CD4-positive, alpha-beta T cell treated with Interleukin-4 for 4 hours (primary cell): ENCODE measurements at places on chromosomes 2 and 18.

GRCh38 chr2:177393203-177393755 is 706 bp downstream of the AGPS start:
- peak; percentile 7 for DNase-seq

DNA sequence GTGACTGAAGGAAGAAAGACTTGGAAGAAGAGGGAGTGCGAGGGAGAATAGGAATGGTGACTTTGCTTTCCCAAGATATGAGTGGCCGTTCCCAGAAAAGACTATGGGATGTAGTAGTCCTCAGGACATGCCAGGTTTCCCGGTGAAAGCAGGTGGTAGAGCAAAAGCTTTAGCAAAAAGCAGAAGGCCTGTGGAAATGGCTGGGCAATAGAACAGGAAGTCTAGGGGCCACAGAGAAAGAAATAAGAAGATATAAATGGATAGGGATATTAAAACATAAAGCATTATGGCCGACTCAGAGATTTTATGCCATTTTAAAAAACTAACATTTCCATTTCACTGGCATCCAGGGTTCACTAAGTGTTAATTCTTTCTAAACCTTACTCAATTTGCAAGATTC is 1.2 kb upstream of the SERPINB13 start:
- no peak for DNase-seq

DNA sequence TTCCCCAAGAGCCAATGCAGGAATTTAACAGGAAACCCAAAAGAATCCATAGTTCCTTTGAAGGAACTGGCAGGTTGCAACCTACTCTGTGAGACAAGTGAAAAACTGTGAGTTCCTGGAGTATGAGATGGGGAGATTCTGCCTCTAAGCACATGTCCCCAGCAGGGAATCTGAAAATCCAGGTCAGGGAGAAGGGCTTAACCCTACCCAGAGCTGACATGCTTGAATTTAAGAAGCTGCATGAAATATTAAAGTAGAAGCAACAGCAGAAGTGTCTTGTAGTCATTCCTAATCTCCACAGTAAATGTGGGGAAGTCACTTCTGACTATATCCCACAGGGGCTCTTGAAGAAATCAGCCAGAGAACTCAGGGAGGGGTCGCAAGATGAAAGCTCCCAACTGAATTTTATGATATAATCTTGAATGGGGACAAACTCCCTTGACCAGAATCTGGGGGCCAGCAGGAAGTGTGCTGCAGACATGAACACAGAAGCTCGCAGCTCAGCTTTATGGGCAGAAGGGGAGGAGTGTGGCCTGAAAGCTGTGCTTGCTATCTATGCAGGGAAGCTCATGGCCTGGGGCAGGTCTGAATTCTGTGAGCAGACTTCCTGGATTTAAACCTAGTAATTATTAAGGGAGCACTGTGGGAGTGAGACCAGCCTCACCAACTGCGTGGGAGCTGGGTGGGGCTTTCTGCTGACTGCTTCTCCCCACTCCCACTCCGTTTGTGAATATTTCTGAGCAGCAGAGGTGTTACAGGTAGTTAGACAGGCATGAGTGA is 184.1 kb upstream of the KYNU start:
- DNase-seq: no peak

GRCh38 chr18:5285326-5285725 is 10.2 kb downstream of the ZBTB14 start:
- no peak for DNase-seq

DNA sequence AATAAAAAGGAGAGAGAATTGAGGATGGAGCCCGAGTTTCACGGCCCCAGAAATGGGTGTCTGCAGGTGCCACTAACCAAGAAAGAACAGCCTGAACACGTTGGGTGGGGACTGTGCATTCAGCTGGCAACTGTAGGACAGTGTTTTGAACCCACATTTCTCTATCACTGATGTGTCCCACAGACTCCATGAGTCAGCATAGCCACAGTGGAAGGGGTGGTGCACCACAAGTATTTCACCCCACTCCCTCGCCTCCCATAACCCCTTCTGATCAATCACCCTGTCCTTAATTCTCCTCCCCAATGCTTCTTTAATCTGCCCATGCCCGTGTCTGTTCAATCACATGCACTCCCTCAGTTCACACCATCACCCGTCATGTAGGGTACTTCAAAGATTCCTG is 291.5 kb downstream of the ZNF516 start:
- DNase-seq: no peak

GRCh38 chr2:234275515-234275914 is 221.4 kb downstream of the ARL4C start:
- no peak for DNase-seq

- DNase-seq: no peak
These were observed 365.9 kb upstream of the GALNT5 start for GRCh38 chr2:156891609-156892008.

DNA sequence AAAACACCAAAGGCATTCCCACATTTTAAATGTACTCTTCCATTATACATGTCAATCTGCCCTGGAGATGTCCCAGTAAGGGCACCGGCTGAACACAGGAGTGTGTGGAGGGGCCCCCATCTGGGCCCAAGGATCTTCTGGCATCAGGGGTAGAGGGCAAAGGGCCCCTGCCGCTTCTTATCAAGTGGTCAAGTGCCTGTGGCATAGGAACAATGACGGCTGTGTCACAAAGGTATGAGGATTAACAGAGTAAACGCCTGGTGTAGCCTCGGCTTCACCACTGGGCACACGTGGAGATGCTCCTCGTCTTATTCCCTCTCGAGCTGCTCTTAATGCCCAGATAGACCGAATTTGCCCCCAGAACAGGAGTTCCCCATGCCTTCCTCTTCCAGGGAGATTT is 169.7 kb upstream of the GLI2 start:
- no peak for DNase-seq

DNA sequence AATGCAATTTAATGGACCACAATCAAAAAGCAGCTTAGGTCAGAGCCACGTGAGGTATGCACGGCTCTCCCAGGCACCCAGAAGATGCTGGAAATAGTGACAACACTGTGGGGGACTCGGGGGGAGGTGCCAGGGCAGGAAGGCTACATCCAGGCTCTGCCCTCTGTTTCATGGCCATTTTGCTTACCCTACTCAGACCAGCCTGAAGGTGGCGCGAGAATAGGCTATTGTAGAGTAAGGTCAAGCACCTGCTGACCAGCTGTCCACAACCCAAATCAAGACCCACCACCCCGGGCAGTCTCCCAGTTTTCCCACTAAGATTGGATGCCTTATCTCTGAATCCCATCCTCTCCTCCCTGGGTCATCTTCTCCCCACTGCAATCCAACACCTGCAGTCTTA is 115.7 kb downstream of the VIT start:
- no peak for DNase-seq

- DNase-seq: no peak
These were observed 180.9 kb downstream of the FIGN start for GRCh38 chr2:163554864-163555263.

DNA sequence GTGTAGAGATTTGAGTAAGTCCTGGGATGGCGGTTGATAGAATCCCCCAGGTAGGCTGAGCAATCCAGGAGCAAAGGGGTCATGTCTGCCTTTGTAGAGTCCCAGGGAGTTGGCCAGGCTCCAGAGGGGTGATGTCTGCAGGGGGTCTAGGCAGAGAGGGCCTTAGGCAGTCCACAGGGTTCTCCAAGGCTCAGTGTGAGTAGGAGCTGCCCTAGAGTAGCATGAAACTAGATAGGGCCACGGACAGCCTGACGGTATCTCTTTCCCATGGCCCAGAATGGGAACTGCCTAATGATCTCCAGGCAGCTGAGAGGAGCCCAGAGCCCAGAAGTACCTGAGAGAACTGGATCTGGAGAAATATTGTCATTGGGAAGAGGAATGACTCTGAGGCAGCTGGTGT is 9.0 kb upstream of the FAM136A start:
- no peak for DNase-seq

DNA sequence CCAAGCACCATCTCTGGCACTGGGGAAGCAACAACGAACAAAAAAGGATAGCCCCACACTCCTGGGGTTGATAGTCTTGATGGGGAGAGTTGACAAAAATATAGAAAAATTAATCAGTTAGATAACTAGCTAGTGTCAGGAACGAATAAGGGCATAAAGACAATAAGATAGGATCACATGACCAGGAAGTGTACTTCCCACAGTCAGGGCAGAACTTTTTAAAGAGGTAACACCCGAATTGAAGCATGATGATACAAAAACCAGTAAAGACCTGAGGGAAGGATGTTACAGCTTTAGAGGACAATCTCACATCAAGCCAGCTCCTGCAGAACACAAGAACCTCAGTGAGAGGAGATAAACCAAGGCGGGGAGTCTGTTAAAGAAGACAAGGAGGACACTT is 295.4 kb upstream of the CRIM1 start:
- no peak for DNase-seq

DNA sequence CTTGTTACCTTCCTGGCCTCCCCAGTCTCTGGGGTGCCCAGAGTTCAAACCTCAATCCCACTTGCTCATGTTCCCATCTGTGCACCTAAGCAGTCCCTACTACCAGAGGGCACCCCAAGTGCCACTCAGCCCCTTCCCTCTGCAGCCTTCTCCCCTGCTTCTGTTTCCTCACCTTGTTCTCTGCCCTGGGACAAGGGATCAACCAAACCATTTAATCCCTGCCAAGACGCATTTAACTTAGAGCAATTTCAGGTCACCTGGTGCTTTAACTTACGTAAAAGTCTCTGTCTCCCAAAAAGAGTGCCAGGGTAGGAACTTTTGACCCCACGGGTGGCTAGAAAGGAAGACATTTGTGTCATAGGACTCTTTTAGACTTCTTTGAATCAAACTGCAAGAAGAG is 67.2 kb downstream of the SRD5A2 start:
- no peak for DNase-seq

- no peak for DNase-seq
These were observed 57.3 kb downstream of the CPO start for GRCh38 chr2:206996556-206997065.

DNA sequence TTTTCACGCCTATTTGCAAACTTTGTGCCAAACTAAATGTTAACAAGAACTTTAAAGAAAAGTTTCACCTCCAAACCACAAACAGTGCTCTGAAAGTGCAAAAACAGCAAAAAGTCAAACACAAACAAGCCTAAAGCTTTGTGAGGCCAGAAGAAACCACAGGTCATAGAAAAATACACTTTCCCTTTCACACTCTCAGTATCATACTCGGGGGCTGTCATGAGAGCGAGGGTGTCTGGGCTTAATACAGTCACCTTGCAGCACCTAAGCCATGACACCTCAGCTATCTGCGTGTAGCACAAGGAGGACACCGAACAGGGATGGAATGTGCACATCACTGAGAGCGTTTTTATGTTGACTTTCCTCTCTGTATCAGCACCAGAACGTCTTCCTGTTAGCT is 26.6 kb upstream of the SEH1L start:
- peak; percentile 78 for DNase-seq

DNA sequence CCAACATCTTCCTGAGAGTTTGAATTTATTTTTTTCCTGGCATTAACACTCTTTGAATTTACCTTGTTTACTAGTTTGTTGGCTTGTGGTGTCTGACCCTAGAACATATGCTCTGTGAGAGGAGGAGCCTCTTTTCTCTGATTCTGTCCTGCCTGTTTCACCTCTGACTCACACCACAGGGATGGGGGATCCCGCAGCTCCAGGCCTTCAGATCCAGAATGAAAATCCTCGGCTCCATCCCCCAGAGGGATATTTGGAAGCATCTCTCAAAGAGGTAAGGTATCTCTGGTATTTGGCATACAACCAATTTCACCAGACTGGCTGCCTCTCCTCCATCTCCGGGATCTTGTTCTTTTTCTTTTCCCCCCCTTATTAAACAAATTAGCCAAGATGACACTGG is 104.7 kb downstream of the GPR39 start:
- DNase-seq: no peak

GRCh38 chr2:68512966-68513365 is 45.6 kb downstream of the APLF start:
- DNase-seq: no peak

GRCh38 chr2:219726916-219727315 is 99.5 kb downstream of the SLC4A3 start:
- DNase-seq: no peak

- no peak for DNase-seq
These were observed 146.9 kb downstream of the TDRD15 start for GRCh38 chr2:21270708-21271122.

- no peak for DNase-seq
These were observed 15.1 kb downstream of the KLF11 start for GRCh38 chr2:10058251-10059015.

GRCh38 chr18:13603304-13604019 is 122.9 kb downstream of the FAM210A start:
- no peak for DNase-seq
